Stimulated activated CD4-positive, alpha-beta T cell treated with anti-CD3 and anti-CD28 coated beads, Interleukin-15, amount 100 ng/mL, for 1 hour (primary cell): ENCODE measurements at places on chromosomes 2 and 18.

GRCh38 chr2:234386971-234387370 is 109.9 kb downstream of the ARL4C start:
- no peak for DNase-seq

DNA sequence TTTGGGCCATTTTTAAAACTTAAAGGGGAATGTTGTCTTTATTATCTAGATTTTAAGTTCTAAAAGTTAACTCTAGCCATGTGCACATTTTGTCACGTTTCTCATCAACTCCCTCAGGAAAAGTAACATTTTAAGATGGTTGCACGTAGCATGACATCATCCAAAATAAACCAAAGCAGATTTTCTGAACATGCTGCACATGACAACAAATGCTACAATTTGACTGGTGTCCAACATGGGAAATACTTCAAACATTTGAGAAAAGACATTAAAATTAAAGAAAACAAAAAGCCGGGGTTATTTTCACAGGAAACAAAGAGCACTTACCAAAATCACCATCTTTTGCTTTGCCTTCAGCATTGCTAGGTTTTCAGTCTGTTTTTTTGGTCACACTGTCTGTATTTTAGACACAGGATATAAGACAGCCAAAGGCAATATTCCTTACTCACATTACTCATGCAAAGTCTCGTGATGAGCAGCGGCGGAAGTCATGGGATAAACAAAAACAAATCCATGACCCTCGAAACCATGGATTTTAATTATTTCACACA is 51.3 kb upstream of the RND3 start:
- DNase-seq, result no peak

- DNase-seq, result no peak
These were observed 804.8 kb upstream of the ZEB2 start for GRCh38 chr2:145324748-145325147.

GRCh38 chr18:77115192-77115953 is 17.2 kb downstream of the MBP start:
- DNase-seq, result no peak

- DNase-seq, result no peak
These were observed 76.5 kb upstream of the EPB41L3 start for GRCh38 chr18:5620289-5620688.

DNA sequence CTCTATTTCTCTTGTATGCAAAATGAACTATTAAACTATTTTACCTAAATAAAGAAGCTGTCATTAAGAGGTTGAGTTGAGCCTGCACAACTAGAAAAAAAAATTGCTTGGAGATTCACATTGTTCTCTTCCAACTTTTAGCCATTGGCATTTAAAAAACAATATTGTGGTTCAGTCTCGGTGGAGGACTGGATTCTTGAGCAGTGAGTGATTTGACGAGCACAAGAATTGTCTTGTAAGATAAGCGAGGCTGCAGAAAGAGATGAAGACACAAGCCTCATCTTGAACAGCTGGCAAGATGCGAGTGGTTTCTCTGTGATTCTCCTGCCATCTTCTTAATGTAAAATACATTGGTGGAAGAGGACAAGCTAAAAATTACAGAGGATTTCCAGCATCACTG is 67.0 kb downstream of the GALR1 start:
- no peak for DNase-seq

GRCh38 chr2:86022661-86023365 is 82.9 kb downstream of the POLR1A start:
- no peak for DNase-seq
